ENCODE measurements at places on chromosomes 4 and X.

DNA sequence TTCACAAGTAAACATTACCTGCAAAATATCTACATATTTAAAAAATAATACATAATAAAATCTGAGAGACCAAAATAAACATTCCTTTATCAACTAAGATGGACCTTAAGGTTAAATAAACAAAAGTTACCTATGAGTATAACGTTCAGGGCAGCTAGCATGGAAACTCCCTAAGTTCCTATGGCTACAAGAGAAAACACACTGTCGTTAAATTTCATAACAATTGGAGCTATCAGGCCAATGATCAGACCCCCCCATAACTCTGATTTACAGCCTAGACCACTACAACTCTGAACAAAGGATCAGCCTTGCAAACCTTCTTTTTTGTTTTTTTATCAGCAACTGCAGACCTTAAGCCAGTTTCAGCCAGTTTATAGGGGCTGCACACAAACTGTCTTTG lies 1418.4 kb downstream of the PCDH18 start:
- DNase-seq = no peak

GRCh38 chr4:127174201-127174600 lies 458.6 kb upstream of the INTU start:
- no peak for DNase-seq

DNA sequence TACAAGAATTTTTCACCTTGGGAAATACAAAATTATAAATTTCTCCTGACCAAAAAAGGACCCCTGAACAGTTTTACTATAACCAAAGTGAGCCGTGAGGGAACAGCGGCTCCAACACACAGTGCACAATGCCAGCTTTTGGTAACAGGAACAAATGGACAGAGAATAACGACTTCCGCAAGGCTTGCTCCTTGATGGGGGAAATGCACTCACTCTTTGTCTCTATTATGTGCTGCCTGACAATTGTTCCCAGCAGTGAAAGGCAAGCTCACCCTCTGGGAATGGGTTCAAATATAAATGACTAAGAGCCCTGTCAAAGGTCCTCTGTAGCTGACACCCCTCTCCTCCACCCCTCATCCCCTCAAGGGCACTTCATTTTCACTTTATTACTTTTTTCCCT lies 325.8 kb upstream of the GALNT7 start:
- DNase-seq = peak; percentile 2

DNA sequence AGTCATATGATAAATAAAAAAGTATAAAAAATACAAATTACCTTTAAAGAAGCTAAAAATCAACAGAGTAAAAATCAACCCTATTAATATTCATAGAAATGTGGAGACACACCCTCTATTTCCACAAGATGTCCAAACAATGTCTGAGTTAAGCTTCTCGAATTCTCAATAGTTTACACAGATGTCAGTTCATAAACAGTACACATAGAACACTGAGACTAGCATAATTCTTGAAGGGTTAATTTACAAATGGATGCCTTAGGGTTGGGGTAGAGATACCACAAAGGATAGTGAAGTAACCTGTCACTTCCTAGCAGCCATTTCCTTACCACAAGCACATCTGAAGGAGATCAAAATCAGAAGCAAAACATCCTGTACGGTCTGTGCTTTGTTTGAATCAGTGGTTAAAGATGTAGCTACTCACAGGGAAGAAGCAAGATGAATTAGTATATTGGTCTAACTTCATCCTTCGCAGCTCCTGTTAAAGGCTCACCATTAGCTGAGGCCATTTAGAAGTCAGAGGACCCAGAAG lies 2393.9 kb downstream of the ARAP2 start:
- DNase-seq = no peak

- no peak for DNase-seq
Measured at GRCh38 chr4:11341337-11342043, 87.2 kb downstream of the HS3ST1 start.

GRCh38 chr4:6680372-6681034 lies 13.2 kb upstream of the S100P start:
- DNase-seq = no peak

GRCh38 chrX:39674490-39675161 lies 423.1 kb downstream of the BCOR start:
- no peak for DNase-seq

DNA sequence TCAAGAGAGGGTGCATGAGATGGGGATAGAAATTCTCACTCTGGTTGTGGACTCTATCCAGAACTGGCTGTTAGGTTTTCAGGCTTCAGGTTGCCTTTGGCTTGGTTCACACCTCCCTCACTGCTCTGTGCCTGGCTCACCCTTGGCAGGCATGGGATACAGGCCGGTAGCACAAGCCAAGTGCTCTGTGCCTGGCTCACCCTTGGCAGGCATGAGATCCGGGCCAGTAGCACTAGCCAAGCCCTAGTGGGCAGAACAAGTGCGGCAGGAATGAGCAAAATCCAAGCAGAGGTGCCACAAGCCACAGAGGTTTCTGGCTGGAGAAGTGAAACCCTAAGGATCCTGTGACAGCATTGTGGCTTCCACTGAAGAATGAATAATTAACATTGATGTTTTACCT lies 1642.3 kb downstream of the C4orf33 start:
- no peak for DNase-seq

- DNase-seq = no peak
Measured at GRCh38 chr4:179597301-179597700, 2155.1 kb upstream of the AGA start.

DNA sequence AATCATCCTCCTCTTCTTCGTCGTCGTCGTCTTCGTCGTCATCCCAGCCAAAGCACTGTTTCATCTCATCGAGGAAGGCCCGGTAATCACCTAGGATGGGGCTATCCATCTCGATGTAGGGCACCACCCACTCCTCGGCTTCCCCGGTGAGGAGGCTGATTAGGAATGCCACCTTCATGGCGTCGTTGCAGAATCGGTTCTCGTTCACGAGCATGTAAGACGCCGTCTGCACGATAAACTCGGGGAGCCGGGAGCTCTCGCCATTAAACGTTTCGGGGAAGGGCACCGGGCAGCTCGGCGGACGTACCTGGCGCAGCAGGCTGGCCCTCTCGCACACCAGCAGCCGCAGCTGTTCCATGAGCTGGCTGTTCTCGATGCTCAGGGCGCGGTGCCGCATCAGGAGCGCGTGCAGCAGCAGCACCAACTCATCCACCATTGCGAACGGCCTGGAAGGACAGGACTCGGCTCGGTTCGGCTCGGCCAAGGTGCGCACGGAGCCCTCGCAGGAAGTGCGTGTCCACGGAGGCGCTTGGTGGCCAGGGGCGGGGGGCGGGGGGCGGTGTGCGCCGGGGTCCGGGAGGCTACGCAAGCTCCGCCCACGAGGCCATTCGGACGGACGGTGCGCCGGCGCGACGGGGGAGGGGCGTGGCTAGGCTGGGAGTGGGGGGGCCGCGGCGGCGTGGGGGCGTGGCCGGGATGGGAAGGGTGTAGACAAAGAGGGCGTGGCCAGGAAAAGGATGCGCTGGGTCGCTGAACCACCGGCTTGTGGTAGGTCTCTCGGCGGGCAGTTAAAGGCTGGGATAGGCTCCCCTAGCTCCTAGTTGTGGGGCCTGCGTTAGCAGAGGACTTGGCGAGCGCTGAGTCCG lies at the start of gene LDOC1:
Gene LDOC1 (minus strand): TSS at position 544 of the 866 bp plus-strand sequence. CDS start 108 bp downstream, at position 436.
- peak; percentile 63 for DNase-seq

DNA sequence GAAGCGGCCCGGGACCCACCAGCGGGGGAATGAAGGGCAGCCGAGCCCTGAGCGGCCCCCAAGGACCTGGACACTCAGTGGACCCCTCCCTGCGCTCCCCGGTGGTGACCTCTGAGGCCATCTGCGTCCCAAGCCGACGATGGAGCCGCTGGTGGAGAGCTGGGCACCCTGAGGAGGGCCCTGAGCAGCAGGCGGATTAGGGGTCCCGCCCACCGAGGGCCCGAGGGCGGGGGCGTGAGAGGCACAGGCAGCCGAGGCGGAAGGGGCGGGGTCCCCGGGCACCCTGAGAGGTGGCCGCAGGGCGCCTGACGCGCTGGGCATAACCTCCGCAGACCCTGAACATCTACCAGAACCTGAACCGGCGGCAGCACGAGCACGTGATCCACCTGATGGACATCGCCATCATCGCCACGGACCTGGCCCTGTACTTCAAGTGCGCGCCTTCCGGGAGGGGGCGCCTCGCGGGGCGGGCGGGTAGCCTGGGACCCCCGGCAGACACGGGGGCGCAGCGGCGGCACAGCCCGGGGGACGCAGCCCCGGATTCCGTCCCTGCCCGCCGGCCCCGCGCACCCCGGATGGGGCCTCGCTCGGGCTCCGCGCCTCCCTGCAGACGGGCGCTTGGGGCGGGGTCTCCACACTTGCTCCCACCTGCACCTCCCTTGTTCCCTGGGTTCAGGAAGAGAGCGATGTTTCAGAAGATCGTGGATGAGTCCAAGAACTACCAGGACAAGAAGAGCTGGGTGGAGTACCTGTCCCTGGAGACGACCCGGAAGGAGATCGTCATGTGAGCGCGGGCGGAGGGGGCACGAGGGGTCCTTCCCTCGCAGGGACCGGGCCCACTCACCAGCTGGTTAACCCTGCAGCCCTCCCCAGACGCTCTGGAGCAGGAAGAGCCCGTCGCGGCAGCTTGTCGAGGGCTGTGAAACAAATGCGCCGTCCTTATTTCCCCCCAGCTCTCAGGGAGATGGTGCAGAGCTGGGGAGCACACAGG lies 10.3 kb downstream of the ATP5ME start:
- peak; percentile 24 for DNase-seq

DNA sequence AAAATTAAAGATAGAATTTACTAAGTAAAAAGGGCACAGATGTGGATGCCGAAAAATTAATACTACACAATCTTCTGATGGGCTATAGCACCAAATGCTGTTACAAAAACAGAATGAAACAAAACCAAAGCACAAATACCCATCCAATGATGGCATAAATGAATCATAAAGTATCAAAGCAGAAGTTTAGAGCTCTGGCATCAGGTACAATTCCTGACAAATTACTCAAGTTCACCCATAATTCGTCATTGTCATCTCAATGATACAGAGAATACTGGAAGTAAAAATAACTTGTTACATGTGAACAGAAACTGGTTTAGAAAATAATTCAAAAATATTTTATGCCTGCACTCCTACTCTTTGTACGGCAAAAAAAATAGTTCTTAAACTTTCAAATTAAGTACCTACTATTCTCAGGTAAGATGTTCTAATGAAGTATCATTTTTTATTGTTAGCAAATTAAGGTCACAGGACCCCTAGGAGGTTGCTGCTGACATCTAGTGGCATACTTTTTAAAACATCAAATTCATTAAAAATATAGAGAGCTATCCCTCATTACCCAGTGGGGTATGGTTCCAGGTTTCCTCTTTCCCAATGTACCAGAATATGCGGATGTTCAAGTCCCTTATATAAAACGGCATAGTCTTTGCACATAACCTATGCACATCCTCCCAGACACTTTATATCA lies 126.1 kb downstream of the INPP4B start:
- peak; percentile 18 for DNase-seq

DNA sequence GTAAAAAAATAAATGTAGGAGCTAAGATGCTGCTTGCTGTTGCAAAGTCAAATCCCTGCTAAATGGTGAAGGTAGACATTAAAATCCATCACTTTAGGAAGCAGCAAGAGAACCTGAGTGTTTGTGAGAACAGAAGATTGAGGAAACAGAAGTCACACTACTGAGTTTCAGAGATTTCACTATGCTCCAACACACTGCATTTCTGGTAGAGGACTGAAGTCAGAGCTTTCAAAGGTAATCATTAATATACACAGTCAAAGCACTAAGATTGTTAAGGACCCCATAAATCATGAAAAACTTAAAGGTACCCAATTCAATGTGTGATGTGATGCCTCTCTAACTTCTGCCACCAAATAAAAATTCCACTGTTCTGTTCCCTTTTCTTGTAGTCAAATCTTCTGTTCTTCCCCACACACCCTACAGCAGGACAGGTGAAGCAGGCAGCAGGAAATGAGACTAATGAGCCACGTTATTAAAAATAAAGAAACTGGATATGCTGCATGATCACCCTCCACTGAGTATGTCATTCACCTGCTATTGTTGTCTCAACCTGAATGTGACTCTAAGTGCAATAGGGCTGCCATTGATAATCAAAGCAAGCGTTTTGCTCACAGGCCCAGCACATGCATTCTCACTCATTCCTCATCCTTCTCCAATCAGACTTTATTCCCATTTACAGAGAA lies 28.9 kb upstream of the APELA start:
- DNase-seq = peak; percentile 21

DNA sequence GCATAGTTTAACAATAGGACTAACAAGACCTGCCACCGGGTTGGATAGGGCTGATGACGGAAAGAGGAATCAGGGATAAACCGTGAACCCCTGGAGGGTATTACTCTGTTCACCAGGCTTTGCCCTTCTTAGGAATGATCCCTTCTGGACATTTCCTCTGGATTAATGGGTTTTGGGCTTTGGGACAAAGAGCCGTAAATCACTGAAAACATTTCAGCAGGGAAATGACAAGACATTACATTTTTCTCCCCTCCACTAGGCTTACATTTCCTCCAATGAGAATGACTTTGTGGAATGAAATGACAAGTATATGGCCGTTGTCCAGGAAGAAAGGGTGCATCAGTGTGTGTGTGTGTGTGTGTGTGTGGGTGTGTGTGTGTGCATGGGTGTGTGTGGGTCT lies 25.9 kb upstream of the RBPJ start:
- DNase-seq = no peak

DNA sequence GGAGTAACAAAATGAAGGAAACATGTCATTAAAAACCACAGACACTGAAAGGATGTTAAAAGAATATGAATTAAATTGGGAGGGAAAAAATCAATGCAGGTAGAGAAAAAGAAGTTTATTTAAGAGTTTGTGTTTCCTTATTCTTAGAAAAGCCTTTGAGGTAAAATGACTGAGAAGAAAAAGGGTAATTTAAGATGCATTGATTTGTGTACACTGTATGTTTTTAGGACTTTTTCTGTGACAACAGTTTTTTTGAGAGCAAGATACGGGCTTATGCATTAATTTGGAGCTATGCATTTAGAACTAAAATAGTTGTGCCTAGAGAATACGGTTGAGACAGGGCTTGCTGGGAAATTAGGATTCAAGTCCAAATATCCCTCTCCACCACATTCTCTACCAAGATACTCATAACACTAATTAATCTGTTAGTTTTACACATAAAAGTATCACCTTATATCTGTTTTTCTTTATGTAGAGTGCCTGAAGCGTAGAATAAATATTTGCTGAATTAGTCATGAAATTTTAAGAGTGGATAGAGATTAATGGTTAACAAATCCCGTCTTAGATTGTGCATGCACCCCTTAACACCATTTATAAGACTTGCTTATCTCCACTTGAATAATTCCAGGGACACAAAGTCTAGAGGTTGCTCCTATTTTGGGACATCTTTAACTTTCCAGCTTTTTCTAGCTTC lies 232.5 kb downstream of the PCDH7 start:
- no peak for DNase-seq

- DNase-seq = no peak
Measured at GRCh38 chr4:164734484-164734883, 19.4 kb upstream of the SMIM31 start.

DNA sequence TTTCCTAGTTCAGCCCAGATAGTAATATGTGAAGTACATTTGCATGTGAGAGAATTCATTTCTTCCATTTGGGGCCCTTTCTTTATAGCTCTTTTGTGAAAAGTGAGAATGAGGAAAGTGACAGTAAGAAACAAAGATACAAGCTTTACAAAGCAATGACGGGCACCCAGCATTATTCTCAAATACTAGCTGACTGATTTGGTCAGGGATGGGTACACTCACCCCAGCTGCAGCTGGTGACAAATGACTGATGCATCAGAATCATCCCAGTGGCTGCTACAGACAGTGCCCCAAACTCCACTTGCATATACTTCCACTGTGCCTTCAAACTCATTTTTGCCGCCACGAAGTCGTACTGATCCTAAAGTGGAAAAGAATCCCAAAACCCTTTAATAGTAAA lies 14.8 kb downstream of the PRSS12 start:
- no peak for DNase-seq

All from NCI-H1105 treated with DMSO at 0.1 percent for 48 hours (cell line).